ENCODE measurements at places on chromosomes 1 and 21.

DNA sequence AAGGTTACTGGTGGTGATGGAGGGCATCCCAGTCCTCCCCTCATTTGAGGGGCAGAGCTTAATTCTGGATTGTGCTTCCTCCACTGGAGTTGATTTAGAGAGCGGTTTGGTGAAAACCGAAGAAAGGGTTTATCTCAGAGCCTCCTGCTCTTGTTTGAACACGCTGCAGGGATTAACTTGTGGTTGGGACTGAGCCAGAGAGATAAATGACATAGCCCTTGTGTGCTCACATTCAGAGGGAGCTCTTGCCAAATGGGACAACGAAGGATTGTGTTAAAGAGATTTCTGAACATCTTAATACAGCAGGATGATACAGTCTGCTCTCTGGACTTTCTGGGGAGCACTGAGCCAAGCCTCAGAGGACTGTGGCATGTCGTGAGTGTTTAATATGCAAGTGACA lies 308.2 kb downstream of the DISC1 start:
- no peak for DNase-seq

DNA sequence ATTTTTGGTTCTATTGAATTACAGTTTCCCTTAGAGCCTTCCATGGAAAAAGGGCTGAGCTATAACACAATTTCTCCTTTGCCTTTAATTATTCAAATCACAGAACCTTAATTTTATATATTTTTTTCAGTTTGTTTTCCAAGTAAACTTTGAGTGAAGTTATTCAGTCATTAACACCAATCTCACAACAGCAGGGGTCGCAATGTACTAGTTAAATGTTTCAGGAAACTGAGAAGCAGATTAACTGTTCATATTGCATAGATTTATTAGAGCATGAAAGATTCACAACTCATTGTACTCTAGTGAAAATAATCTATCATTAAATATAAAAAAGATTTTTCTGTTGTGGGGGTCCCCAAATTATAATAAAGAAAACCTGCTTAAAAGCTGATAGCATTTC lies 64.1 kb downstream of the KIFAP3 start:
- DNase-seq = peak; percentile 43

DNA sequence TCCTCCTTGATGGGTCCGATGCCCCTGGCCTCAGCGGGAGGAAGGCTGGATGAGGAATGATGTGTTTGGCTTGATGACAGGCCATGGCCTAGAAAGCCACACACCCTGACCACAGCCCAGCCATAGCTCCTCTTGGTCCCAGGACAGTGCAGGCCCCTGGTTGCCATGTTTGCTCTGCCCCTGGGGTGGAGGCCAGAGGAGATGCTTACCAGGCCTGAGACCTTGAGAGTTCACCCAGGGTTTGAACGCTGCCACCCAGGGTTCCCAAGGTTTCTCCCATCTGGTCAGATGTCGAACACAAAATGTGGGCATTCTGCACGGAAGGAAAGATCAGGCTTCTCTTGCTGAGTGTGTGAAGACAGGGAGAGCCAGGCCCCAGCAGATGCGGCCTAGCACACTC lies 2.6 kb downstream of the C1orf226 start:
- DNase-seq = no peak

- peak; percentile 84 for DNase-seq
These were observed 15.5 kb upstream of the FAM131C start for GRCh38 chr1:16088996-16089395.

GRCh38 chr1:55826381-55827080 lies 611.4 kb upstream of the USP24 start:
- DNase-seq = peak; percentile 53

GRCh38 chr1:116855191-116855619 lies 54.5 kb upstream of the PTGFRN start:
- no peak for DNase-seq

GRCh38 chr1:147721716-147722115 lies 38.7 kb downstream of the GJA5 start:
- peak; percentile 91 for DNase-seq

- peak; percentile 3 for DNase-seq
These were observed 40.4 kb downstream of the ST3GAL3 start for GRCh38 chr1:43747736-43748135.

- DNase-seq = peak; percentile 2
These were observed 1573.5 kb downstream of the BRINP3 start for GRCh38 chr1:188904201-188904600.

- no peak for DNase-seq
These were observed 68.1 kb upstream of the IFFO2 start for GRCh38 chr1:19024532-19024931.

DNA sequence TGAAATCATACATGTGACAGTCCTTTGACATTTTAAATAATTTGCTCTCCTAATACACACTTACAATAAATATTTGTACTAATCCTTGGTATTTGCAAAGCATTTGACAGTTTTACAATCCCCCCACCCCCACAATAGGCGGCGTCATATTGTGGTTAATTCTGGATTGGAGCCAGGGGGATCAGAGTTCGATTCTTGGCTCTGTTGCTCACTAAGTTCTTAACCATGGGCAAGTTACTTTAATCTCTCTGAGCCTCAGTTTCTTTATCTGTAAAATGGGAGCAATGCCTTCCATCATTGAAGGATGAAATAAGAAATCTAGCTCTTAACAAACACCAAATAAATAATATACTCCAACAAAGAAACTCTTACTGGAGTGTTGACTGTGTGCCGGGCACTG lies 23.8 kb downstream of the CACNA1S start:
- DNase-seq = no peak

GRCh38 chr1:99786751-99787501 lies 20.5 kb upstream of the FRRS1 start:
- DNase-seq = no peak

DNA sequence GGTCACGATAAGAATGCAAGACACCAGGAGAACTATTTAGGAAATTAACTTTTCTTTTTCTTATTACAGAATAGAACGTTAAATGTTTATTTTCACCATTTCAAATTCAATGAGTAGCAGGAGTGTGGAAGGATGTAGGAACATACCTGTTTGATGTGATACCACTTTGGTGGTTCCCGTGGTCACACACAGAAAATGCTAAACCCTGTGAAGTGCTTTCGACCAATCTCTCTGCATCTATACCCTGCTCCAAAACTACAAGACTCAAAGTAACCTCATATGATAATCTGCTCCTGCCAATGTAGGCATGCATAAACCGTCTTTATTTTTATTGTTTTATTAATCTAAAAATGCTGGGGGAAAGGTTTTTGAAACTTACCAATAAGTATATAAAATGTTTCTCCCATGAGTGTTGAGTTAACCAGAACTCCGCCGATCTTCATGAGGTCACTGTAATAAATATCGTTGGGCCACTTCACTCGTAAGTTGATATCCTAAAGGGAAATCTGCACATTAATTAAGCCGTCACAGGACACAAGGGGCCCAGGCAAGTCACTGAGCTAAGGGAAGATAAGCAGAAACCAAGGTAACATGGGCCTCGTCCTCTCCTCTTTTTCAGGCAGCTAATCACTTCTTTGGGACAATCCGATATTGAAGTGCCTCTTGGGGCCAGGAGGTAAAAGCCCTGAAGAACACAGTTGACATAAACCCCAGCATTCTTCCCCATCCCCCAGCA lies 60.6 kb downstream of the SIM2 start:
- no peak for DNase-seq

GRCh38 chr21:28518630-28519029 lies 474.0 kb downstream of the LTN1 start:
- DNase-seq = peak; percentile 4

DNA sequence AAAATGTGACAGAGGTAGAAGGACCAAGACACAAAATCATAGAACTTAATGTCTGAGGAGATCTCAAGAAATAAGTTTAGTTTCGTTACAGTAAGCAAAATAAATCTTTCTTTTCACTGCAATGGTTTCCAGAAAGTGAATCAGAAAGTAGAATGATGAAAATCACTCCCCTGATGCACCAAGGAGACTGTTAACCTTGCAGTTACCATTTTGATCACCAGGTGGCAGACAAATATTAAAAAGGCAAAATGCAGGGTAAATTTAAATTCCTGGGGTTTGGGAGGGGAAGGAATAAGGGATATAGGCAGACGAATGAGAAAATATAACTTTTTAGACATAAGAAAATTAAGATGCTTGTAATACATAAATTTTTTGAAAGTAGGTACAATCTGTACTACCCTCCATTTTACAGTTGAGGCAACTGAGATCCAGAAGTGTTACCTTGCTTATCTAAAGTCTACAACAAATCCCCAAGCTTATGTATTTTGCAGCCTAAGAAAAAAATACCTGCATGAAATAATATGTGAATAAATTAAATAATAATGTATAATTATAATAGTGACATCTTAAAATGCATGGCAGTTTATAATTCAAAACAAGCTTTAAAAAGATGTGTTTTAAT lies 253.2 kb downstream of the CRB1 start:
- DNase-seq = peak; percentile 36
